ENCODE measurements at places on chromosomes 16 and 17. TPM values are rescaled to one million over a fixed set of nuclear protein-coding genes. Genes with fewer than 3 reads are reported as not detected.

DNA sequence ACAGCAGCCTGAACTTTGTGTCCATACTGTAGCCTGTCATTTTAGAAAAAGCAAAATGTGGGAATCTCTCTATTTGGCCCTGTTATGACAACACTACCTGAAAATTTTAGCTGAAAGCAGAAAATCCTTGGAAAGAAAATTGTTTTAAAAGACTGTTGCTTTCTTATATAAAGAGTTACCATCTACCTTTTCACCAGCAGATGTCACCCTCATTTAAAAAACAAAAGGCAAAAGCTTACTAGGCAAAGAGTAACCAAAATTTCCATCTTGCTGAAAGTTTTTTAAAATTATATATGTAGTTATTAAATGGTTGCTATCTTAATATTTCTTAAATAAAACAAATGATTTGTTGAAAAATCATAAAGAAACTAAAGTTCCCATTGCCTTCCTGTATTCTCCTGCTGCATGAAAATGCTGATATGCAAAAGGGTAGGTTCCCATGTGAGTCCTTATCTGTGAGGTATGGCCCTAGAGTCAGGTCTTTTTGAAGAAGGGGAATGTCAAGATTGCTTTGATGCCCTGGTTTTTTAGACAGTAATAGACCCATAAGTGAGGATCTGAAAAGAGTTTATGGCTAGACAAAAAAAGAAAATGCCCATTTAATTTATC is 61.0 kb downstream of the TNRC6C start:
- no peak for DNase-seq

The NXPH3 gene
- total RNA-seq = 3.7 TPM

The ACSM3 gene
- total RNA-seq = 8.7 TPM

DNA sequence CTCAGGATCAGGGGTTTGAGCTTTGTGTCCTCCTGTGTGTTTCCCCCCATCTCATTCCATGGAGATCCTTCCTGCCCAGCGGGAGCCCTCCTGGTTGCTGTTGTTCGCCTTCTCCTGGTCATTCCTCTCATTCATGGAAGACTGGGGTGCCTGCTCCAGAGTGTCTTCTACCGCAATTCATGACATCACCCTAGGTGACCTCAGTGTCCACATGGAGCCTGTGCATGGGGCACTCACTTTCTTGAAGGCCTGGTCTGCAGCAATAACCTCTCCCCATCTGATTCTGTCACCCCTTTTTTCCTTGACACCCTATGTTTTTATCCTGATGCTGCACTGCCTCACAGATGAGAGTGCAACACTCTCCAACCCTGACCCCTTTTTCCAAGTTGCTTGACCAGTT is 21.4 kb upstream of the ARHGAP17 start:
- no peak for DNase-seq

GRCh38 chr17:44636562-44636961 is 19.7 kb upstream of the MEIOC start:
- DNase-seq = no peak

- DNase-seq = no peak
Measured at GRCh38 chr17:6713130-6713917, at the start of gene SLC13A5. Gene SLC13A5, minus strand, starts transcription at chr17:6713369. Its CDS starts 36 bp downstream, at chr17:6713333.

DNA sequence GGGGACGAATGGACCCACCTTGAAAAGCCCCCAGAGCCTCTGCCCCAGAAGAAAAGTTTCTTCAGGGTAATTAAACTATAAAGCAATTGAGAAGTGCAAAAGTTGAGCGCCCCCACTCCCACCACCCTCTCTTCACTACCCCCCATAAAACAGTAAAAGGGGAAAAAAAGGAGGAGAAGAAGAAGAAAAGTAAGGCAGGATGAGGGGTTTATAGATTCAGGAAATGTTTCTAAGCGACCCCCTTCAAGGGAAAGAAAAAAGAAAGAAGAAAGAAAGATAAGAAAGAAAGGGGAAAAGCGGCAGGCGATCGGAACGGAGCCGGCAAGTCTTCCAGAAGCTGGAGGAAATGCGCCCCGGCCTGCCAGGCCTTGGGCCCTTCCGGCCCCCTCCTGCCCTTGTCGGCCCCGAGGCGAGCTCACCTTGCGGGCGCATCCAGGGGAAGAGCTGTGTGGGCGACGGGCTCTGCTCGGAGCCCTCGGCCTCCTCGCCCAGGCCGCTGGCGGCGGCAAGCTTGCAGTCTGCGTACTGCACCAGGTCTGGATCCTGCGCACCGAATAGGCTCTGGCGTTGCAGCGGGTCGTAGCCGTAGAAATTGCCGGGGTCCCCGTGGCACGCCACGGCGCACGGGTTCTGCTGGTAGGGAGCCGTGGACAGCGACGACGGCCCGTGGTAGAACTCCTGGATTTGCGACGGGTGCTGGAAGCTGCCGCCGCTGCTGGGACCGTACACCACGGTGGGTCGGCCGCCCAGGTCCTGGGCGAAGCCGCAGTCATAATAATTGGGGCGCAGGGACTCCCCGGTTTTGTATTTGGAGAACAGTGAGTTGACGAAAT is 1.0 kb downstream of the HOXB8 start:
- DNase-seq = no peak

GRCh38 chr17:79444198-79444597 is 166.7 kb downstream of the RBFOX3 start:
- no peak for DNase-seq

The LITAFD gene
- not detected for total RNA-seq

The SCNN1B gene
- not detected for total RNA-seq

- no peak for DNase-seq
Measured at GRCh38 chr16:30662449-30662848, 4.2 kb downstream of the FBRS start.

The SLC6A2 gene
- total RNA-seq = not detected

The CES4A gene
- total RNA-seq = 6.2 TPM

GRCh38 chr17:70618641-70619040 is 449.3 kb downstream of the KCNJ2 start:
- DNase-seq = no peak

- peak; percentile 77 for DNase-seq
Measured at GRCh38 chr16:20385844-20386832, 18.4 kb downstream of the PDILT start.

DNA sequence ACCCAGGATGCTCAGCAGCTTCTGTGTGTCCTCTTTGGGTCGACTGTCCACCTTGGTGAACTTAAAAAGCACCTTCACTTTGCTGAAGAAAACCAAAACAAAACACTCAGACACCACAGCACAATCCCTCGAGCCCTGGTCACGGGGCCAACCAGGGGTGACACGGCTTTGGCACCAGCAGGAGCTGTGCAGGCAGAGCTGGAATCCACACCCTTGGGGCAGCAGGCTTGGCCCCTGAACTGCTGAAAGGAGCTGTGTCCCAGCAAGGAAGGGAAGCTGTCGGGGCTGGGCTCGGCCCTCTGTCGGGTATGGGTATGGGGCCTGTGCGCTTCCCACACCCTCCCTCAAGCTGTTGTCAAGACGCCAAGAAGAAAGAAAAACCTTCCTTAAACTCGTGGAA is 7.6 kb upstream of the PLD6 start:
- DNase-seq = peak; percentile 37

DNA sequence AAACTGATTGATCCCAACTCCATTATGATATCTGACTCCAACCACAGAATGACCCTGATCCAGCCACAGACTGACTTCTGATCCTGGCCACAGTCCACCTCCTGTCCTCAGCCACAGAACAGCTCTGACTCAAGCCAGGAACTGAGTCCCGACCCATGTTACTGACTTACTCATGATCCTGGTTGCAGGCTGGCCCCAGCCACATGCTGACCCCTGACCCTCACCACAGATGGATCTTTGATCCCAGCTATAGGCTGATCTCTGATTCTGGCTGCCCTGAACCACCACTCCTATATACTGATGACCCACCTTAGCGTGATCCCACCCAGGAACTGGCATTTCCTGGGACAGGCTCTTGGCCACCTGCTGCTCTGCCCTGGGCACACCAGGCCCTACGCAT is 32.2 kb upstream of the IL21R start:
- DNase-seq = no peak

The TNFRSF17 gene
- not detected for total RNA-seq

The PLA2G10 gene
- total RNA-seq = not detected

- DNase-seq = peak; percentile 88
Measured at GRCh38 chr17:82153745-82154375, 55.8 kb upstream of the FASN start.

DNA sequence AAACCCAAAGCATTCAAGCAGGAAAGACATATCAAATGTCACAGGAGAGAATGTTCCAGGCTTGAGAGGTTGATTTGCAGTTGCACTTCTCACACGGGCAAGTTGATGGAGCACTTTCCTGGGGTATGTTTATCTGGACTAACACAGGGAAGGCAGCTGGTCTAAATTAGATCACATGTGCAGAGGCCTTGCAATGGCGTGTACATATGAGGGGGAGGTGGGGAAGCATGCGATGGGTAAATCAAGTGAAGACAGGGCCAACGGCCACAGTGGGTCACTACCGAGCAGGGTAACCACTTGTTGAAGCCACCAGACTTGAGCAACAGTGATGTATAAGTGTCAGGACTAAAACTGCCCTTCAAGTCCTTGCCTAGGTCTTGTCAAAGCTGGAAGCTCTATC is 156.6 kb upstream of the MAF start:
- no peak for DNase-seq

The TNFRSF13B gene
- total RNA-seq = not detected

DNA sequence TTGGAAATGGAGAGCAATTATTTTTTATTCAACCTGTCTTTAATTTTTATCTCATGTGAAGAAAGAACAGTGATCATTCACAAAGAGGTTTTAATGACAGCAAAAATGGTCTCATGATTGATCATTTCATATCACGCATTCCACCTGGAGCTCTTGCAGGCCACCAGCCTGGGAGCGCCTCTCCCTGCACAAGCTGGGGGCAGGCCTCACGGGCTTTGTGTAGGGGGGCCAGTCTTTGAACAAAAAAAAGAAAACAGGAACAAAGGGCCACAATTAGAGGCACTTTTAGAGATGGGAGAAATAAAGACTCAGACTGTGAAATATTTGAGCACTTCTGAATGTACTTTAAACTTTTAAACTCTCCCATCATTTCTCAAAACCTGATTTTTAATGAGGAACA is 232.9 kb downstream of the CHD9NB start:
- DNase-seq = no peak

DNA sequence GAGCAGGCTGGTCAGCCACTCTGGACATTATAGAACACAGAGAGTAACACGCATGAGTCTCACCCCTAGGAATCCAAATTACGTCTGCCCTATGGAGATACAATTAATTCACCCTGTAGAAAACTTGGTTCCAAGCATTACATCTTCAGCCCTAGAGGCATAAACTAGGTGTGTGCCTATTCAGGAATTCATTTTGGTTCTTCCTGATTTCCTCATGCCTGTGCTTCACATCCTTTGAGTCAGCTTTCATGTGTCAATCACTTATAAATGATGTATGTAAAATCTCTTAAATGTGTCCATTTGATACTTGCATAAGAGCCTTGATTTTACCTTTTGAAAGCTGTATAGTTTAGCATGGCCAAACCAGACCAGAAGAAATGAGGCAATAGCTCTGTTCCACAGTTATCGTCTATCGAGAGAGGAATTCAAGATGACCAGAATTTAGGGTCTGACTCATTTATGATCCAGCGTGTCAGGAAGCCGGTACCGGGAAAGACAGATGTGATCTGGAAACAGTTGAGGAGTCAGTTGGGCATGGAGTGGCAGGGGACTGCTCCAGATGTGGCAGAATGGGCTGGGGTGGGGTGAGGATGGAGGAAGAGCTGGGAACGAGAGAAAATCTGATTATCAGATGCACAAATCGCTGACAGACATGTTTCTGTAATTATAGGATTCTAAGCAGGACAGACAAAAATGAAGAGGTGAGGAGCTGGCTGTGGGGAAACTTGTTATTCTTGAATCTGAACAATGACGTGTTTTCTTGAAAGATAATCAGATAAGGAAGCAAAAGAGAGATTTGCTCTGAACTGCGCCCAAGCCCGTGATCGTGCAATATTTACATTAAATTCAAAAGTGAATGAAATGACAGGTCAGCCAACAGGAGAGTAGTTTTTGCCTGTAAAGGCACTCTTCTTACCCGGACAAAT is 76.7 kb downstream of the C16orf95 start:
- no peak for DNase-seq

GRCh38 chr16:74942977-74943918 is 41.7 kb downstream of the WDR59 start:
- DNase-seq = no peak

DNA sequence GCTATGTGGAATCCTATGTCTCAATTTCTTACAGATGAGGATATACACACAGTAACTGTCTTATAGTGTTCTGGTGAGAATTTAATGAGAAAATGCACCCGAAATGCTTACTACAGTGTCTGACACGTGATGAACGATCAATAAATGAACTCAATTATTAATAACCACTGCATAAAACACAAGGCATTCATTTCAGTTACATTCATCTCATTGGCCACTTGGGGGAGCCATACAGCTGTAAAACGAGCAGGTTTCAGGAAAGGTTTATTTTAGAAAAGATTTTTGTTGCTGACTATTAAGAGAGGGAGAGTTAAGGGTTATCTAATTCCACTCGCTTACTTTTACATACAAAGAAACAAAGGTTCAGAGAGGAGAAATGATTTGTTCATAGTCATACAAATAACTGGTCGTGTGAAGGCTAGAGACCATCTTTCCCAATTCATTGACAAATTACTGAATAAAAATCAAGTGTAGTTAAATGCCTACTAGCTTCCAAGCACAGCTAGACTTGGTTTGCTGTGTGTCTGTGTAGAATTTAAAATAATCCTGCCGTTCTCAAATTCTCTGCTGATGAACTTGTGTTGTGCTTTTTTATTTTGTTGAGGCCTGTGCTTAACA is 160.1 kb downstream of the MAP2K4 start:
- DNase-seq = no peak

DNA sequence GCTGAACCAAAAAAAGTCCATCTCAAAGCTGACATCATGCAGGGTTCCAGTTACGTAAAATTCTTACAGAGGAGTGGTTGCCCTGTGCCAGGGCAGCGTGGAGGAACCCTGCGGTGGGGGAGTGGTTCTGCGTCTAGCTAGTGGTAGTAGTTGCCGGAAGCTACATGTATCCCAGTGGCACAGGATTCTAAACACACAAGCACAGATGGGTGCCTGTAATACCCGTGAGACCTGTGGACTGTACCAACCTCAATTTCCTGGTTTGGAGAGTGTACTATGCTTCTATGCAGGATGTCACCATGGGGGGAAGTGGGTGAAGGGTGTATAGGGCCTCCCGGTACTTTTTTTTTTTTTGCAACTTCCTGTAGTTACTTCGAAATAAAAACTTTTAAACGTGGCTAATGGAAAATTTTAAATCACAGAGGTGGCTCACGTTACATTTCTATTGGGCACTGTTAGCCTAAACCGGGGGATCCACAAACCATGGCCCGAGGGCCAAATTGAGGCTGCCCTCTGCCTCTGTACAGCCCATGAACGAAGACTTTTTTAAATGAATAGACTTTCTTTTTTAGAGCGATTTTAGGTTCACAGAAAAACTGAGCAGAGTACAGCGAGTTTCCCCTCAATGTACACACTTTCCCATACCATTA is 38.5 kb downstream of the TBC1D16 start:
- DNase-seq = no peak

GRCh38 chr17:83203472-83204221 is 124.2 kb downstream of the METRNL start:
- peak; percentile 46 for DNase-seq

- peak; percentile 92 for DNase-seq
Measured at GRCh38 chr17:27315322-27315721, 21.4 kb downstream of the WSB1 start.

All from Right ventricle myocardium superior (tissue), 1 donor.